ENCODE measurements at places on chromosomes 13 and 19.
A peak's percentile ranks its signal among the peaks of the same experiment; 100 is the strongest.

DNA sequence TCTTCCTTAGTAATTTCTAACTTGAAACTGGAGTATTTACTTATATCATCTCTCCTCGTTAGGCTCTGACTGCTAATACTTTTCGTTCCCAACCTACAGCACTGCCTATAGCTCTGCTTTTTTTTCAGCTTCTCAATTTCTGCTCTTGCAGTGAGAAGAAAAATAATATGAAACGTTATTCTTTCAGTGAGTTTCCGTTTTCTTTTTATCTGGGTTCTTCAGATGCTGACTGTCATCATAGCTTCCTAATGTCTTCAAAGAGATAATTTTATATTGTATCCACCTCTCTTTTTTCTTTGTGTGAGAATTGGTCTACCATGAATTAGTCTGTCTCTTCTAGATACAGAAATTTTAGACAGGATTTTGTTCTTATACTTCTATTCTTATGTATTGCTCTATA, 454.9 kb downstream of the LMO7 start:
- DNase-seq, result no peak

DNA sequence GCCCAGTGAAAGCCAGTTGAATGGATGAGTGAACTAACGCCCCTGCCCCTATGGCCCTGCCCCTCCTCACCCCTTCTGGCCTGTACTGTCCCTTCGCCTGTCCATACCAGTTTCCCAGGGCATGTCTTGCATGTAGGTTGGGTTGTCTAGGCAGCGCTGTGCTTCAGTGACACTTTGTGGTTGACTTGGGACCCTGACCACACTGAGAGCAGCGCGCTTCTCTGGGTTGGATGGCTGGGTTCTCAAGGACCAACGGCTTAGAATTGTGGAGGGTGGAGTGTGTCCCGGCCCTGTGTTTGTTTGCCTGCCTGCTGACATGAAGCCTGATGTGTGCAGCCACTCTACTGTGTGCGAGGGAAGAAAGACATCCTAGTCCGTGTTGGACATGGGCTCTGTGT, 15.8 kb downstream of the GATAD2A start:
- DNase-seq, result no peak

- DNase-seq, result no peak
Observed at GRCh38 chr19:7982103-7982502, 23.3 kb downstream of the ELAVL1 start.

- no peak for DNase-seq
Observed at GRCh38 chr19:47495478-47496372, 11.7 kb upstream of the KPTN start.

- peak; percentile 99 for DNase-seq
Observed at GRCh38 chr19:1825909-1826556, 14.0 kb upstream of the ATP8B3 start.

- no peak for DNase-seq
Observed at GRCh38 chr19:34573226-34573864, 91.8 kb downstream of the WTIP start.

GRCh38 chr13:25330541-25330940, 29.1 kb downstream of the NUP58 start:
- DNase-seq, result no peak

DNA sequence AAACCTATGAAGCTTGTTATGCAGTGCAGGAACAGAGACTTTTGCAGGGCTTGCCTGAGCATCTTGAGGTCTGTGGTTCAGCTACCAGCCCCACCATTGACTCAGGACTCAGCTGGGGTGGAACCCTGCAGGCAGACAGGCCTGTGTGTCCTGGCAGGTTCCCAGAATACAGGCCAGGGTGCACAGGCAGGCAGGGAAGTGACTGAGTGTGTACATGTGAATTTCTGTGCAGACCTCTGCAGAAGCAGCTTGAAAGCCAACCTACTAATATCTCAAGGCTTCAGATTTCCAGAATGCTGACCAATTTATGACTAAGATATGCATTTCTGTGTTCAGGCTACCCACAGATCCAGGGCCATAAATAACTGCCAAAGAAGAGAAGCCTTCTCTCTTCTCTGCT, 254.4 kb downstream of the DLEU7 start:
- no peak for DNase-seq

DNA sequence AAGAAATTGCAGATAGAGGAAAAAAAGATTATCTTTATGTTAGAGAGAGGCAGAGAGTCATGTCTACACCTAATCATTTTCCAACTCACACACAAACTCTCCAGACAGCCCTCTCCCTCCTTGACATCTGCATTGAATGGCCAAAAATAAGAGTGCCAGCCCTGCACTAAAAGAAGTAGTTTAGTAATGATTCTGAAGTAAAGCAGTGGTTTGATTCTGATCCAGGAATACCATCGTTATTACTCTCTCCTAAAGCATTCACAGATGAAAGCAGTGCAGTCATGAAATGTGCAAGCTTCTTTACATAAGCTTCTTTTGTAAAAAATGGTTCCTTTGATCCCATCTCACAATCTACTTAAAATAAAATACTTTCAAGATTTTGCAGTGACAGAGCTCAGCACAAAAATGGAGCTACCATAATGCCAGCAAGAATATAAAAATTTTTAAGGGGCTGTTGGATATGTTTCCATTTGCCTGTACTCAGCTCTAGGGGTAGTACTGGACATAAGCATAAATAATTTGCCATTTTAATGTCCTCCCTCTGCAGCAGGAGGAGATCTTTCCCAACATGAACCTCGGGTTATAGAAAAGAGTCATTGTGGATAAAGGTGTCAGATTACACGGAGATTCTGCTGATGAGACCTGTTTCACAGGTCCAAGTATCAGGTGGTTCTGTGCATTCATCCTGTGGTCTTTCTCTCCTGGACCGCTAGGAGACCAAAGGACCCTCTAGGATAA, 406.3 kb downstream of the DCT start:
- no peak for DNase-seq

DNA sequence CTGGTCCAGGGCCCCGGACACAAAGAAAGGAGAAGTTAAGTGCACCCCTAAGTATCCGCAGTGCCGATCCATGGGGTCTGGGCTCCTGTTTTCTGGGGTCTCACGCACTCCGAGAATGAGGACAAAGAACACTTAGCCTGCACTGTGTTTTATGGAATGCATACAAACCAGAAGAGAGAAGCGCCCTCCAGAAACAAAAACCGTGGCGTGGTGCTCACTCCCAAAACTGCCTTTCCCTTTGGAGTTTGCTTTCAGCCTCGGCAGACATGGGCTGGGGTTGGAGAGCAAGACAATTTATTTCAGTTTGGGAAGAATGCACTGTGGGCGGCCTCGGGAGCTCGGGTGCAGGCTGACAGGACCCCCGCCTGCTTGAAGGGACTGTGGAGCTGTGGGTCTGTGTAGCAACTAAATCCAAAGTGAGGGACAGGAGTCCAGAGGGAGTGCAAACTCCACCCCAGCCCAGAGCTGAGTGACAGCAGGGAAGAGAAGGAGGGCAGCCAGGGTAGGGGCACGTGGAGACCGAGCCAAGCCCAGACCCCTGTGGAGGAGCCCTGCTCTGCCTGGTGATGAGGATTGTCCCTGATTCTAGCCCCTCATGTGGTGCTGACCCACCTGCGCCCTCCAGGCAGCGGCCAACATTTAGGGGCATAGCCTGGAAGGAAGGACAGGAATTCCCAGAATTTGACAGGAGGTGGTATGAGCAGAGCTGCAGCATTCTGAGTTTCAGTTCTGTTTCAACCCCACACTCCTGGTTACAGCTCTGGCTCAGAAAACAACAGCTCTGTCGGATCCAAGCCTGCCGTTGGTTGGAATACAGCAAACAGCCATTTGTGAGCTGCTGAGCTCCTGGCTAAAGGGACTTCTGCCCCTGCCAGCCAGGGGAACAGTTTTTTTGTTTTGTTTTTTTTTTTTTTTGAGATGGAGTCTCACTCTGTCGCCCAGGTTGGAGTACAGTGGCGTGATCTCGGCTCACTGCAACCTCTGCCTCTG, 37.8 kb upstream of the POP4 start:
- no peak for DNase-seq

DNA sequence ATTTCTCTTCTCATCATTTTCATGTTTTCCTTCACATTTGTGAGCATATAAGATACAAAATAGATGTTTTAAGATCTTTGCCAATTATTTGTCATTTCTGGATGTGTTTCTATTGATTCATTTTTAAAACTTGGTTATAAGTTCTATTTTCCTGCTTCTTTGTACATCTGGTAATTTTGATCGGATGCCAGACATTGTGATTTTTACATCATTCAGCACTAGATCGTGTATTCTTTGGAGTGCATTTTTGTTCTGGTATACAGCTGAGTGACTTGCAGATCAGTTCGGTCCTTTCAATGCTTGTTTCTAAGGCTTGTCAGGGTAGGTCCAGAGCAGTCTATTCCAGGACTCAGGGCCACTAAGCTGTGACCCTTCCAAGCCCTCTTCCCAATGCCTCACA, 198.2 kb downstream of the KLF12 start:
- DNase-seq, result no peak

DNA sequence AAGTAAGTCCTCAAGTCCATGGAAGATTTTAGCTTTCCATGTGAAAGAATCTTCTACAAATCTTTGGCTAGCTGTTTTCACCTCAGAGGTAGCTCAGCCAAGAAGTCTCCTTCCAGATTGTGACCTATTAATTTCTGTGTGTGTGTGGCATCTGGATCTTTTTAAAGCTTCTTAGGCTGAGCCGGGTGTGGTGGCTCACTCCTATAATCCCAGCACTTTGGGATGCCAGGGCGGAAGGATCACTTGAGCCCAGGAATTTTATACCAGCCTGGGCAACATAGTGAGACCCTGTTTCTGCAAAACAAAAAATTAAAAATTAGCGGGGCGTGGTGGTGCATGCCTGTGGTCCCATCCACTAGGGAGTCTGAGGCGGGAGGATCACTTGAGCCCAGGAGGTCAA, 13.4 kb upstream of the SLC44A2 start:
- no peak for DNase-seq

DNA sequence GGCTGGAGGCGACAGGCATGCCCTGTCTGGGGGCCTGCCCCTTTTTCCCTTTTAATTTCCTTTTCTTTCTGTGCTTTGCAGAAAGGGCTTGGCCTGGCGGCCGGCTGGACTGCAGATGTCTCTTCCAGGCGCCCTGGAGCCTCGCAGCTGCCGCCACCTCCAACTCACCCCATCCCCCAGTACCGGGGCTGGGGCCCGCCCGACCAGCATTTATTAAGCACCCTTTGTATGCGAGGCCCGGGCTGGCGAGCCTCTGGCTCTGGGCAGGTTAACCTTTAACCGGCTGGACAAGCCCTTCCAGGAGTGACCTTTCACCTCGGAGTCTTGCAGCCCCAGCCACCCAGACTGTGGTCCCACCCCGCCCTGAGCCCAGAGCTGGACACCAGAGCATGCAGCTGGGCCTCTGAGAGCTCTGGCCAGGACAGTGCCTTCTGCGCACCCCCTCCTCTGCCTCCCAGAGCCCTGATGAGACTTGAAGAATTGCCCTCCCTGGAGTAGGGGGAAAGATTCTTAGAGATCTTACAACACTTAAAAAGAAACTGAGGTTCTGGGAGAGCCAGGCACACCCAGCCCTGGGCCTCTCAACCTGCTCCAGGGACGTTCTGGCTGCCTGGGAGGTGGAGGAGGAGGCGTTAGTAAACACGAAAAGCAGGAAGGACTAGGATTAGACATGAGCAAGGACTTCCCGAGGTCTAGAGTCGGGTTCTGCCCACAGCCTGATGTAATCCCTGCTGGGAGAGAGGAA, 1.1 kb upstream of the NR2F6 start:
- DNase-seq, result no peak

GRCh38 chr13:40192452-40192851, 474.0 kb downstream of the FOXO1 start:
- DNase-seq, result no peak

DNA sequence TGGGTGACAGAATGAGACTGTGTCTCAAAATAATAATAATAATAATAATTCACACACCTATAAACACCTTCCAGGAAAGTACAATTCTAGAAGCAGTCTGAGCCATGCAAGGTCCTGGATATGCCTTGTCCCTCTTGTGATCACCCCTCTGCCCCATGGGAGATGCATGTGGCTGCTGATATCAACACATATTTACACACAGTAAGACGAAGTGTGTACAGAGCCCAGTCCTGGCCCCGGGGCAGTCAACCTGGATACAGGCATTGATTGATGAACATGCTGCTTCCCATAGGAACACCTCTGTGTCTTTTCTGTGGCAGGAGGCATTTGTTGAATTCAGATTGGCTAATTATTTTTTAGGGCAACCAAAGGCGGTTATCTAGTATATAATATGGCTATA, 3.2 kb downstream of the SULT2A1 start:
- DNase-seq, result no peak

GRCh38 chr13:104817271-104817670, 1718.2 kb downstream of the EFNB2 start:
- no peak for DNase-seq

DNA sequence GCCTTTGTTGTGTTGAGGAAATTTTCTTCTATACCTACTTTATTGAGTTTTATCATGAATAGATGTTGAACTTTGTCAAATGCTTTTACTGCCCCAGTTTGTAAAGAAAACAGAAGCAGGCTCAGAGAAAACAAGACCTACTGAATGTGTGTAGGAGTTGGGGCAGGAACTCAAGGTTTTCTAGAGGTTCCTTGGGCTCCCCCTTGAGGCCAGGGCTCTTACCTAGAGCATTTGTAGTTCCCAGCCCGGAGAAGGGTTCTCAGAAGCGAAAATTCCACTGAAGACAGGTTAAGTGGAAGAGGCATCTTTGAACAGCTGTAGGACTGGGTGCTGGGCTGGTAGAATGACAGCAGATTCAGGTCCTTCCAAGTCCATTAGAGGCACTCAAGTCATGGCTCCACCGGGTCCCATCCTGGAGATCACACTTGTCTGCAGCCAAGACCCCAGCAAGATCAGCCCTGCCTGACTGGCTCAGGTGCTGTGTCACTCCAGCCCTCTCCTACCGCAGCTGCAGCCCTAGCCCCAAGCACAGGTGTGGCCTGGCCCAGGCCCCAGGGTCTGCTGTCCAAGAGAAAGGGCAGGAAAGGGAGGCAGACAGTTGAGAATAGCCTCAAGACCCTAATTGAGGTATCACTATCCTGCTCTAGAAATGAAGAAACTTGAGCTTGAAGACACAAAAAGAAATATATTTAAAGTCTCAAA, 425.5 kb downstream of the PCDH20 start:
- DNase-seq, result no peak

DNA sequence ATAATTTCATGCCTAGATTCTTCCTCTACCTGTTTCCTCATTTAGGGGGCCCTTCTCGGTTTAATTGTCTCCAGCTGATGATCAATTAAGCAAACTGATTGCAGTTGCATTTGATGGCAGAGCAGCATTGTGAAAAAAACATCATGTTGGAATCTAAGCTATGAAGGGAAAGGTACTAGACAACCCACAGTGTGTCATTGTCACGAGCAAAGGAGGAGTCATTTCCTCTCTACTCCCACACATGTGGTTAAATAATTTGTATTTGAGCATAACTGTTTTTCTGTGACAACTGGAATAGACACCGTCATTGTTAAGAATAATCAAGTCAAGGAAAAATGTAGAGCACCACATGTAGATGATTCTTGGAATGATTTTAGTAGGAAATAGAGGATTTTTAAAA, 240.3 kb downstream of the DCT start:
- DNase-seq, result no peak

- DNase-seq, result peak; percentile 72
Observed at GRCh38 chr13:30744056-30744680, 8.8 kb downstream of the ALOX5AP start.
